ENCODE measurements at places on chromosomes 13 and 19.

GRCh38 chr13:63351533-63351932 is 1935.9 kb upstream of the PCDH20 start:
- DNase-seq, result no peak

- no peak for DNase-seq
Observed at GRCh38 chr19:39941151-39941550, 6.7 kb upstream of the FCGBP start.

DNA sequence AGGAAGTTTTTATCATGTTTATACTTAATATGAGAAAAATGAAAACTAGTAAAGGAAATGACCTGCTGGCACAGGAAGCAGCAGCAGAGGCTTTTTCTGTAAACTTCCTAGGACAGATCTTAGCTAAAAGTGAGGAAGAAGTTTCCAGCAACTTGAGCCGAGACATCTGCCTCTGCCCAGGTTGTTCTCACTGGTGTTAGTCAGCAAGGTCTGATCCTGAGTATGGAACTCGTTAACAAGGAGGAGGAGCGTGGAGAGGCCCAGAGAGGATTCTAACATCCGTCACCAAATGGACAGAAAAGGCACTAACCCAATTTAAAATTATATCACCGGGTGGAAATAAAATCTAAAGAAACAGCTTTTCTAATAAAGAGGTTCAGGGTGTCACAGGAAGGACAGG is 43.6 kb downstream of the PHF11 start:
- DNase-seq, result no peak

DNA sequence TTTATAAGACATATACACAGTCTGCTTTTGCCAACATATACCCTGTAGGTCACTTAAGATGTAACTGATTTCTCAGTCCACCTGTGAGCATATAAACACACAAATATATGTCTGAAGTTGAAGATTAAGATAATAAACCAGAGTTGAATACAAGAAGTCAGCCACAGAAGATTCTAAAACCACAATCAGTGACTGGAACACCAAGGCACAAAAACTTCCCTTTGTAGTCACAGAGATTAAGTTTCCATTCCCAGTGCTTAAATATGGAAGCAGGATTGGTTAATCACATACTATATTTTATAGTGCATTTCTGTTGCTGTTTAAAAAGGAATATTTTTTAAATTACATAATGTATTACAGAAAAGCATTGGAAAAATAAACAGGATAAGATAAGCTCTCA is 39.9 kb downstream of the MTMR6 start:
- DNase-seq, result no peak

DNA sequence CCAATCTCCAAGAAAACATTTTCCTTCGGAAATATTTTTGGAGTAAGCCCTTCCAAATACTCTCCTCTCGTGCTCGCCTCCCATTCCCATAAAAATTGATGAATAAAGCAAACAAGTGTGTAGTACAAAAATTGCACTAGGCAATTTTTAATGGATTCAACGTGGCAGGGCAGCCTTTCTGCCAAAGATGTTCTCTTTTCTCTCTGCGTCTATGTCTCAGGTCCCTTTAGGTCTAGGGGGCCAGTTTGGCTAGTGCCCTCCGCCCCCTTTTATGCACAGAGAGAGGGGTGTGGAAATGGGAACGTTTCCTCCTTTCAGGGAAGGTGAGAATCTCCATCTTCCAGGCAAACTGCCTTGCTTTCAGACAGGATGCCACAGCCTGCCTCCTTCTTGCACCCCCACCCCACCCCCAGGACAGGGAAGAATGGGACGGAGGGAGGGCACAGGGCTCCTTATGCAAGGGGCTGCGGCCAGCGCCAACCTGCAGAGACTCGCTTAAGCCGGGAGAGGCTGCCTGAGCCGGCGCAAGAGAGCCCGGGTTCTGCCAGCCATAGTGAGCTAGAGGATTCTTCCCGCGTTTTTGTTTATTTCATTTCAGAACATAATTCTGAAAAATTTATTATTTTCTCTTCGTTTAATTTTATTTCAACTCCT is 2.7 kb upstream of the ZIC2 start:
- DNase-seq, result no peak

DNA sequence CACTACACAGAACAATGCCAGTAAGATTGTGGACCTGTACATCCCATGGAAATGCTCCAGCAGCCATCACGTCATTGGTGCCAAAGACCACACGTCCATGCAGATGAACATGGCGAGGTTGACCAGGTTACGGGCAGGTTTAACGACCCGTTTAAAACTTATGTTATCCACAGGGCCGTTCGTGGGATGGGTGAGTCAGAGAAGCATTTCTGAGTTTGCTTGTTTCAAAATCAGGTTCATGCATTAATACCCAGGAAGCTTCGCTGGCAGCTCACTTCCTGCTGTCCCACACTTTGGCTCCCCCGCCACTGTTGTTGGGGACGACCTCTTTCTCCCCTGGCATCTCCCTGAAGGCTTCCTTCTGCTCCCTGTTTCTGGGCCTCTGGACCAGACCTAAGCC is 194.1 kb downstream of the USP12 start:
- DNase-seq, result no peak

DNA sequence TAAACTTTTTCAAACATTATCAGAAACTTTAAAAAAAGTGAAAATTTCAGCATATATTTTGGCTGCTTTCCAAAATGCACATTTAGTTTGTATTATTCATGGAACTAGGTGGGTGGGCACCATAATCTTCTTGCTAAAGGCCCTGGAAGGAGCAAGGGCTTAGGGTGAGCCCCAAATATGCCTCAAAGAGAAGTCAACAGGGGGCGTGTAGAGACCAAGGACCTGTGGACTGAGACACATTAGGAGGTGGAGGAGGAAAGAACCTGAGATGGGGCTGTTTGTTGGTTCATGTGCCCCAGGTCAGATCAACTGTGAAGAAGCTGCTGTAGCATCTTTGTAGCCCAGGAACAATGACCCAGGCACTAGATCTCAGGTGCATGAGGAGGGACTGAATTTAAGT is 79.6 kb upstream of the OLFM4 start:
- no peak for DNase-seq

DNA sequence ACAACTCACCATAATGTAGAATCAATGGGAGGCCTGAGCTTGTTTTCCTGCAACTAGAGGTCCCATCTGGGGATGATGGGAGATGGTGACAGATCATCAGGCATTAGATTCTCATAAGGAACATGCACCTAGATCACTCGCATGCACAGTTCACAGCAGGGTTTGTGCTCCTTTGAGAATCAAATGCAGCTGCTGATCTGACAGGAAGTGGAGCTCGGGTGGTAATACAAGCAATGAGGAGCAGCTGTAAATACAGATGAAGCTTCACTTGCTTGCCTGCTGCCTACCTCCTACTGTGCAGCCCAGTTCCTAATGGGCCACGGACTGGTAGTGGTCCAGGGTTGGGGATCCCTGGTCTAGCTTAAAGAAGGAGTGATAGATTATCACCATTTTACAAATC is 33.0 kb downstream of the KPNA3 start:
- no peak for DNase-seq

DNA sequence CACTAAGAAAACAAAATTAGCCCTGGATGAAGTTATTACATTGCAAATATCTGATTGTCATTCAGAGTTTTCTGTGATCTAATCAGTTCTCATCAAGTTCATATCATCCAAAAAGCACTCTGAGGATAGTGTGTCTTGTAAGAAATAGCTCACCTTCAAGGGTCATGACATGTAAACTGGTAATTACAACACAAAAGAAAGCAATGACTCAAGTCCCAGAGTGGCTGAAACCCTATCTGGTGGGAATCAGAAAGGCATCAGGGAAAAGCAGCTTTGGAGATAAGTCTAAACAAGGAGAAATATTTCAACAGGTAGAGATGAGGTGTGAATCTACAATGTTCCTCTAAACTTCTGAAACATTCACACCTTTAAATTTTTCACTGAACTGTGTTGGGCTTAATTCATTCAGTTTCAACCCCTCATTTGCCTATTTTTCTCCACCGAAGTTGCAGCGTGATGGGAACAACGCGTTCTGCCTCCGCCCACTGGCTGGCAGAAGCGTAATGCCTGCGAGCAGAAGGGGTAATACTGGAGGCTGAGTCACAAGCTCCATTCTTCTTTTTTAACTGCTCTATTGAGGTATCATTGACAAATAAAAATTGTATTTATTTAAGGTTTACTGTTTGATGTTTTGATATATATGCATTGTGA is 155.2 kb upstream of the IPO5 start:
- DNase-seq, result no peak

GRCh38 chr19:12194827-12195731 is 32.2 kb downstream of the ZNF136 start:
- peak; percentile 70 for DNase-seq

- no peak for DNase-seq
Observed at GRCh38 chr13:112060899-112061366, 6.0 kb upstream of the SOX1 start.

All from activated CD4-positive, alpha-beta T cell treated with anti-CD3 and anti-CD28 coated beads for 4 hours (primary cell).